Foreskin melanocyte (primary cell): ENCODE measurements at places on chromosomes 2 and 18.

DNA sequence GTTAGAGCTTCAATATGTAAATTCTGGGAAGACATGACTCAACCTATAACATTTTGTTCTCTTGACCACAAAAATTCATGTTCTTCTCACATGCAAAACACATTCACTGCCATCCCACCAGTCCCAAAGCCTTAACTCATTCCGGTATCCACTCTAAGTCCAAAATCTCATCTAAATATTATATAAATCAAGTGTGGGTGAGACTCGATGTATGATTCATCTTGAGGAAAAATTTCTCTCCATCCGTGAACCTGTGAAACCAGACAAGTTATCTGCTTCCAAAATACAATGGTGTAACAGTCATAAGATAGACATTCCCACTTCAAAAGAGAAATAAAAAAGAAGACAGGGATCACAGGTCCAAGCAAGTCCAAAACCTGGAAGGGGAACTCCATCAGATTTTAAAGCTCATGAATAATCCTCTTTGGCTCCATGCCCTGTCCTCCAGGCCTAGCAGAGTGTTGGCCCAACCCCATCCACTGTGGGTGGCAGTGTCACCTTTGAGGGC, 101.3 kb downstream of the RAD51AP2 start:
- peak; percentile 35 for DNase-seq

DNA sequence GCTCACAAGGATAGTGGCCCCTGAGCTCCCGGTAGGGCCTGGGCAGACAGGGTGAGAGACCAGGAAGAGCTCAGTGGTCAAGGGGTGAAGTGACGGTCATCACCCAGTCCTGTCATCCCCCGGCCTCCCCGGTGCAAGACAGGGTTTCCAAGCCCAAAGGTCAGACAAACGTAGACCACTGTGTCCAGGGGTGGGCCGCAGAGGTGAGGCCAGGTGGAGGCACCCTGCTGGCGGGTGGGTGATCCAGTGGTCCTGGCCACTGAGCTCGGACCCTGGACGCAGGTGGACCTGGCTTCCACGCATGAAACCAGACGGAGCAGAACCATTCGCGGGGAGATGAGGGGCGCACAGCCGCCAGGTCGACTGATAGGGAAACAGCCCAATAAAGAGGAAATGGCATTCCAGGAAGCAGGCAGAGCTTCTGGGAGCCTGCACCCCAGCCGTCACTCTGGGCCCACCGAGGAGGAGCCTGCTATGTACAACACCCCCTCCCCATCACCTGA, 14.4 kb upstream of the SNED1 start:
- DNase-seq: no peak

- DNase-seq: no peak
Measured at GRCh38 chr18:10690366-10690765, 164.5 kb downstream of the NAPG start.

DNA sequence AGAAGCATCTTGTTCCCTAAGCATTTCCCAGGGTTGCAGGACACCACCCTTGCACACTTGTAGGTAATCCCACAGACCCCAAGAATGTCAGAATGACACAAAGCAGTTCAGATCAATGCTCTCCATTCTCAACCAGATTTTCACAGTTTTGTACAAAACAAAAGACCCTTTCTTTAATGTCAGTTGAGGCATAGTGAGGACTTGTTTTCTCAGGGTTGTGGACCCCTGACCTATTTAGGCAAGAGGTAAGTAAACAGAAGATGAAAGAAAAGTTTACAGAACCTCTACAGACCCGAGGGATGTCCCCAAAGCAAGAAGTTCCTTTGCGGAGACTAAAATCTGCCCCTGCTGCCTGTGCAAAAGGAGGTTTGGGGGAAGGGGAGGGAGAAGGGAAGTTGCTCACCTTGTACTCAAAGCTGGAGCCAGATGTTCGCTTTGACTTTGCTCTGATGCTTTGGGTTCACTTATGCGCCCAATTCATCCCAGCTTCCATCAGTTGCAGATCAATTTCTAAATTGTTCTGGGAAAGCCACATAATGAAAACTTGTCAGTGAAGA, 635.4 kb downstream of the EPHA4 start:
- DNase-seq: no peak

DNA sequence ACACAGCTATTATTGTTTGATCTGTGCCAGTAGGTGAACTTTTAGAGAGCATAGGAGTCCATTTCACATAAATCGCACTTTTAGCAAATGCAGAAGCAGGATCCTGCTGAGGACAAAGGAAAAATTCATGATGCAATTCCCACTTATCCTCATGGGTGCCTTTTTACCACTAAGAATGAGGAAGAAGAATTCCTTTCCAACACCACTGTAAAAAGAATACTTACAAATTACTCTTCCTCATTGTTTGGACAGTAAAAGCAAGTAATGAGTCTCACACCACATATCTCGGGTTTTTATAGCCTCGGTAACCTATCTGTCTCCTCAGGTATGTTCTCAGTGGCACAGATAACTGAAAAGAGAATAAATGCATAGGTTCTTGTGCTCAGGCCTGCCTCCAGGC, 238.5 kb downstream of the MTX2 start:
- no peak for DNase-seq

DNA sequence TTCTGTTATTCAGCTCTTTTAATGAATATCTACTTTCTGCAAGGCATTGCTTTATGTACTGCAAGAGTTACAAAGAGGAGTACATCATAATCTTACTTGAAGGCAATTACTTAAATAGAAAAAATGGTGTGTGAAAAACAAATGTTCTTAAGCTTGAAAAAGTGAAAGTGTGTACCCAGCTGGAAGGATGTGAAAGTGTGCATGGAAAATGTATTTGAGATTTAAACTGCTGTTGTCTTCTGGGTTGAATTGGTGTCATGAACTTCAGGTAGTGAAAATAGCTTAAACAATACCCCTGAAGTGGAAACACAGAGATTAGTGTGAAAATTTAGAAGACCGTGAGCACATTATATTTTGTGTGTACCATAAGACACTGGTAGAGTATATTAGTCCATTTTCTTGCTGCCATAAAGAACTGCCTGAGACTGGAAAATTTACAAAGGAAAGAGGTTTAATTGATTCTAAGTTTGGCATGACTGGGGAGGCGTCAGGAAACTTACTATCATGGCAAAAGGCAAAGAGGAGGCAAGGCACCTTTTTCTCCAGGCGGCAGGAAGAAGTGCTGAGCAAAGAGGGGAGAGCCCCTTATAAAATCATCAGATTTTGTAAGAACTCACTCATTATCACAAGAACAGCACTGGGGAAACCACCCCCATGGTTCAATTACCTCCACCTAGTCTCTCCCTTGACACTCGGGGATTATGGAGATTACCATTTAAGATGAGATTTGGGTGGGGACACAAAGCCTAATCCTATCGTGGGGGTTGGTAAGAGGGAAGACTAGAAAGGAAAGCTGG, 38.8 kb downstream of the SCN2A start:
- DNase-seq: no peak

GRCh38 chr18:48002933-48003365, 72.5 kb upstream of the SMAD2 start:
- no peak for DNase-seq
